ENCODE measurements at places on chromosomes 4 and X.

GRCh38 chrX:117713411-117713810 is 403.2 kb downstream of the KLHL13 start:
- DNase-seq, result no peak

- no peak for DNase-seq
These were observed 466.1 kb downstream of the C4orf33 start for GRCh38 chr4:129561886-129562671.

DNA sequence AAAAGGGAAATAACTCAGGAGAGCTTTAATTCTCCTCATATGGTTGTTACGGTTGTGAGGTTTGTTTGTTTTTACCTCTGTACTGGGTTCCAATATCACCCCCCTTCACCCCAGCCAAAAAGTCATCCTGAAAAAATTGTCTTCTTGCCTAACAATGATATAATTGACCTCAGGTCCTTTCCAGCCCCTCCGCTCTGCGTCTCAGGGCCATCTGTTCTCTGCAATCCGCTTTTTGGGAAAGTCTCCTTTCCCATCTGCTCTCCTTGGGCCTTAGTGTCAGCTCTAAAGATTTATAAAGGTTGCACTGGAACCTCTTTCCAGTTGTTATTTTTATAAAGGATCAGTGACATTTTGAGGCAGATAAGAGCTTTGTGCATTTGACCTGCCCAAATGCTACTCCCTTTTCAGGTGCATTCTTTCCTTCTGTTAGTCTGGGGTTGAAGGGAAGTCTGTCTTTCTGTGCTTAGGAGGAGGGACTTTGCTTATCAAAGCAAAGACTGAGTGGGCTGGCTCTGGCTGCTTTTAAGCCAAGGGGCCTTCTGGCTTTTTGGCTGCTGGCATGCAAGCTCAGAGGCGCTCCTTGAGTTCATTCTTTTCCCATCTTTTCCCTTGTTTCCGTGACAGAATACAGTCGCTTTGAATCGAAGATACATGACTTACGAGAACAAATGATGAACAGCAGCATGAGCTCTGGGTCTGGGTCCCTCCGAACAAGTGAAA is 34.1 kb downstream of the DLG3 start:
- DNase-seq, result no peak

DNA sequence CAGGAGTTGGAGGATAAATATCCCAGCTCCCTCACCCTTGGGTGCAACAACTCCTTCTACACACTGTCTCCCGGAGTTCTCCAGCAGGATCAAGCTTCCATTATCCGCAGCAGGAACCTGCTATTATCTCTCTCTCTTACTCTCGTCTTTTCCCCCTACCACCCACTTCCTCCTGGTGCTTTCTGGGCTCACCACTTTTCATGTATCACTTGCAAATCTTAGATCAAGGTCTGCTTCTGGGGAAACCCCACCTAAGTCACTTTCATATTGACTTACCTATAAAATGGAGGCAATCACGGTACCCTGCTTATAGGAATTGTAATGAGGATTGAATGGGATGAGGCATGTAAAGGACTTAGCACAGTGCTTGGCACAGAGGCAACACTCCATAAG is 589.5 kb downstream of the BCOR start:
- peak; percentile 0 for DNase-seq

DNA sequence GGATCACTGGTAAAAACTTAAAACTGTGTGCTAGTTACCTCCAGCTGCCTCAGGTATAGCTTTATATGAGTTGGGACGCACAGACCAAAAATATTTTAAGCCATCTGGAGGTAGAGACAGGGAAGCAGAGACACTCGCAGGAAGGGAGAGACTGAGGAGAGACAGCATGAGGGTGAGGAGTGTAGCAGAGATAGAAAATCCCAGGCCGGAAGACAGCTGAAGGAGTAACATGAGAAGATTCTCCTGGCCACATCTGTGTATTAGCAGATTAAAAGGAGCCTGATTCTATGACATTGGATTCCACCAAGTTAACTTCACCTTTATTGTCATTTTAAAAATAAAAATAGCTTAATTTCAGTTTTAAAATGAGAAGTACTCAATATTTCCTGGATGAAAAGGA is 84.3 kb downstream of the PDLIM5 start:
- DNase-seq, result no peak

All from effector CD8-positive, alpha-beta T cell (primary cell).